Smooth muscle cell of bladder (primary cell): ENCODE measurements at places on chromosomes 3 and 15. TPM values are rescaled to one million over a fixed set of nuclear protein-coding genes. Genes with fewer than 3 reads are reported as not detected.

The GOLGA8R gene
- 2.1 and 3.1 TPM in 2 replicates for total RNA-seq

The SSUH2 gene
- total RNA-seq = under 0.01 TPM in 1 of 2 replicates, not detected in the other

The RHOV gene
- total RNA-seq = under 0.01 TPM in 1 of 2 replicates, not detected in the other

The ST6GAL1 gene
- total RNA-seq = 0.43 and 1.7 TPM in 2 replicates

The GPR171 gene
- not detected in 2 replicates for total RNA-seq

The RFT1 gene
- total RNA-seq = 8.0 and 13.1 TPM in 2 replicates

The LEKR1 gene
- 0.37 and 0.43 TPM in 2 replicates for total RNA-seq

The TIMP4 gene
- total RNA-seq = 5.1 and 6.8 TPM in 2 replicates

The ZNF385D gene
- total RNA-seq = 0.09 and 0.14 TPM in 2 replicates

The CD200R1 gene
- under 0.01 TPM in 1 of 2 replicates, not detected in the other for total RNA-seq

The SPTBN5 gene
- total RNA-seq = 0.14 and 0.18 TPM in 2 replicates

The TMEM207 gene
- not detected in 2 replicates for total RNA-seq

The SUCNR1 gene
- 0.14 and 0.37 TPM in 2 replicates for total RNA-seq

The CDCP1 gene
- 5.6 and 7.3 TPM in 2 replicates for total RNA-seq

The CLDN16 gene
- total RNA-seq = under 0.01 TPM in 1 of 2 replicates, not detected in the other

The REC114 gene
- total RNA-seq = not detected in 2 replicates

The GUCA1C gene
- total RNA-seq = not detected in 2 replicates

The LRRC34 gene
- total RNA-seq = 1.1 and 1.4 TPM in 2 replicates

The FBXL22 gene
- 0.57 and 1.4 TPM in 2 replicates for total RNA-seq

The TMEM212 gene
- total RNA-seq = not detected in 2 replicates

The HTR3C gene
- not detected in 2 replicates for total RNA-seq

The CEP152 gene
- 4.7 and 8.0 TPM in 2 replicates for total RNA-seq

The ATP13A4 gene
- total RNA-seq = 0.18 and 0.28 TPM in 2 replicates

The LYZL4 gene
- not detected in 2 replicates for total RNA-seq

The TUSC7 gene
- total RNA-seq = not detected in 2 replicates

The DPPA2 gene
- not detected in 2 replicates for total RNA-seq

The ALCAM gene
- total RNA-seq = 38.4 and 63.6 TPM in 2 replicates

The MRPS22 gene
- 81.8 and 95.7 TPM in 2 replicates for total RNA-seq

The RETNLB gene
- total RNA-seq = not detected in 2 replicates

The FBLN2 gene
- 161 and 442 TPM in 2 replicates for total RNA-seq

The SMCO1 gene
- not detected in 2 replicates for total RNA-seq

The OSTN gene
- total RNA-seq = 0.55 and 0.57 TPM in 2 replicates

The ADCY5 gene
- 0.28 and 0.46 TPM in 2 replicates for total RNA-seq

The LTF gene
- 0.14 TPM in 1 of 2 replicates, not detected in the other for total RNA-seq

The VGLL4 gene
- total RNA-seq = 47.5 and 68.8 TPM in 2 replicates

The NR1I2 gene
- total RNA-seq = not detected in 2 replicates

The ERC2 gene
- not detected in 2 replicates for total RNA-seq

The GHRL gene
- not detected in 2 replicates for total RNA-seq

The KY gene
- 0.28 and 0.74 TPM in 2 replicates for total RNA-seq

The WDR76 gene
- 2.7 and 2.8 TPM in 2 replicates for total RNA-seq

The SLC22A13 gene
- total RNA-seq = 0.14 and 0.28 TPM in 2 replicates

The ALDH1L1 gene
- total RNA-seq = under 0.01 TPM in 1 of 2 replicates, not detected in the other

The PEAK1 gene
- 77.8 and 82.3 TPM in 2 replicates for total RNA-seq

The C3orf70 gene
- 0.09 and 0.14 TPM in 2 replicates for total RNA-seq

The PARP15 gene
- total RNA-seq = 0.09 and 0.14 TPM in 2 replicates

The GATA2 gene
- total RNA-seq = 1.4 and 1.8 TPM in 2 replicates
